ENCODE measurements at places on chromosomes 7 and 10. TPM values are rescaled to one million over a fixed set of nuclear protein-coding genes. Genes with fewer than 3 reads are reported as not detected.

GRCh38 chr10:62106929-62107519 lies 161.6 kb downstream of the RTKN2 start:
- DNase-seq: no peak
- no peaks in the 10 kb centered on the region for H3K27me3 ChIP-seq
- H3K36me3 ChIP-seq: no peaks in the 10 kb centered on the region

GRCh38 chr7:140017543-140017942 lies 45.2 kb downstream of the PARP12 start:
- H3K27me3 ChIP-seq: no peaks in the 10 kb centered on the region
- H3K4me1 ChIP-seq: no peaks in the 10 kb centered on the region
- no peak overlapping the region for H3K27ac ChIP-seq
- no peak for DNase-seq
- no peak overlapping the region for H3K4me3 ChIP-seq

- peaks cover 11% of the 10 kb centered on the region for H3K27me3 ChIP-seq
- H3K4me1 ChIP-seq: peaks cover 5% of the 10 kb centered on the region
- peaks cover 3% of the 10 kb centered on the region for H3K36me3 ChIP-seq
Observed at GRCh38 chr7:22195397-22196172, 161.4 kb downstream of the RAPGEF5 start.

The OAT gene
- total RNA-seq: 169 TPM

The MGMT gene
- 30.0 TPM for total RNA-seq

- H3K36me3 ChIP-seq: no peaks in the 10 kb centered on the region
- H3K4me3 ChIP-seq: no peak overlapping the region
- H3K4me1 ChIP-seq: peaks cover 10% of the 10 kb centered on the region
- H3K27ac ChIP-seq: no peak overlapping the region
Observed at GRCh38 chr7:22782616-22783232, 39.9 kb downstream of the TOMM7 start.

The CALHM3 gene
- not detected for total RNA-seq

DNA sequence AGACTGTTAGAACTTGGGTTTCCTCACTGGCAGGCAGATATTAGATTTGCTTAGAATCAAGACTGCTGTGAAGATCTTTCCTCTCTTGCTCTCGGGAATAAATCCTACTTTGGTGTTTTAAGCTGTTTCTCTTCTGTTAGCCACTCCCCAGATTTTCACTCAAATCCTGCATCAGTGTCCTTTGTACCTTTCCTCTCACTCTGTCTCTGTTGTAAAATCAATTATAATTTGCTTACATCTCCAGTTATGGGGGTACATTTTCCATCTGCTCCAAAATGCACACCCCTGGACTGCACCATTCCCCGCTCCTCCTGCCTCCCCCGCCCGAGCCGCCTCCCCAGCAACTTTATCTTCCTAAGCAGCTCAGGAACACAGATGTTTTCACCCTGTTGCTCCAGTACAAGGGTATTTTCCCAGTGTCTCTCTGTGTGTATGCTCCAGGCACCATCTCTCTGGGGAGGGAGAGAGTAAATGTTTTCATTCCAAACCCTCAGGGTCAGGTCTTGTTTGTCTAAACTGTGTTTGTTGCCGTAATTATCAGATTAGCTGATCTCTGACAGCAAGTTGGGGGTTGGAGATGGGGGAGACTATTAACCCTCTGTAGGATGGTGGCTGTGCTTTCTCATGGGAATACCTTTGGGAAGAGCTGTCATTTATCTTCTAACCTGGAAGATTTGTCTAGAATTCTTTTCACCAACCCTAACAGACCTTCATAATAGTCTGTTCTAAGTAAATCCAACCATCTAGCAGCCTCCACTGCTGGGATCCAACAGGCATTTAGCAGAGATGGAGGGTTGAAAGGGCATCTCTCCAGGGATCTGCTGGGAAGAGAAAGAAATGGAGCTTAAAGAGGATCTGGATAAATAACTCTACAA lies 20.4 kb upstream of the GOT1 start:
- peaks cover 17% of the 10 kb centered on the region for H3K27me3 ChIP-seq
- H3K27ac ChIP-seq: no peak overlapping the region
- no peak for DNase-seq
- H3K4me3 ChIP-seq: no peak overlapping the region
- H3K36me3 ChIP-seq: no peaks in the 10 kb centered on the region

The NPVF gene
- not detected for total RNA-seq

DNA sequence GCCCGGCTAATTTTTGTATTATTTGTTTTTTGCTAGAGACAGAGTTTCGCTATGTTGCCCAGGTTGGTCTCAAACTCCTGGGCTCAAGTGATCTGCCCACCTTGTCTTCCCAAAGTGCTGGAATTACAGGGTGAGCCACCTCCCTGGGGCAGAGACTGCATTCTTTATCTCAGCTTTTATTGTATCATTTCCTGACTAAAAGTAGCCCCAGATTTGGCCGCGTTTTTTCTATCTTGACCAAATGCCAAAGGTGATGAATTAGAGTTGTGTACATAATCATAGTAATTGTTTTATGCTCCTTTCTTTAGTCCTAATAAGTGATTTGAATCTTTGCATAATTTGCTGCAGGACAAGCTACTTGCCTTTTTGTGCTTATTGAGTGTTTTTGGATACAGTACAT lies 3.1 kb upstream of the SMNDC1 start:
- H3K27ac ChIP-seq: no peak overlapping the region
- peaks cover 14% of the 10 kb centered on the region for H3K4me1 ChIP-seq
- no peak overlapping the region for H3K4me3 ChIP-seq
- H3K27me3 ChIP-seq: no peaks in the 10 kb centered on the region

DNA sequence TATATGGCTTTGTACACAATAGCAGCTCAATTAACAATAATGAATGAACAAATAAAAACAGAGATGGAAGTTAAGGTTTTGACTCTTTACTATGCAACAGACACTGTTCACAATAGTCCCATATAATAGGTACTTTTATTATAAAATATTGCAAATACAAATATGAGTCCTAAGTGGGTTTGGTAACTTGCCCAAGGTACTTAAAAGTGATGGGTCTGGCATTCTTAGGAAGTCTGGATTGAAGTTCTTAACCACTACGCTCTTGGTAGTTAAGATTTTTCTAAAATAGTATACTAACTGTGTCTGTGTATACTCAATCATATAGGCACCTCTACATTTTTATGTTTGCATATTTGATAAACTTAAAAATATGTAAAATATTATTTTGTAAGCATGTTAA lies 55.5 kb downstream of the HGF start:
- no peak for DNase-seq
- H3K27ac ChIP-seq: no peak overlapping the region
- H3K4me3 ChIP-seq: no peak overlapping the region
- no peaks in the 10 kb centered on the region for H3K36me3 ChIP-seq
- H3K4me1 ChIP-seq: peaks cover 12% of the 10 kb centered on the region

The CRTAC1 gene
- 4.0 TPM for total RNA-seq

The TSPAN15 gene
- total RNA-seq: 40.3 TPM

The ANKRD30A gene
- total RNA-seq: not detected

DNA sequence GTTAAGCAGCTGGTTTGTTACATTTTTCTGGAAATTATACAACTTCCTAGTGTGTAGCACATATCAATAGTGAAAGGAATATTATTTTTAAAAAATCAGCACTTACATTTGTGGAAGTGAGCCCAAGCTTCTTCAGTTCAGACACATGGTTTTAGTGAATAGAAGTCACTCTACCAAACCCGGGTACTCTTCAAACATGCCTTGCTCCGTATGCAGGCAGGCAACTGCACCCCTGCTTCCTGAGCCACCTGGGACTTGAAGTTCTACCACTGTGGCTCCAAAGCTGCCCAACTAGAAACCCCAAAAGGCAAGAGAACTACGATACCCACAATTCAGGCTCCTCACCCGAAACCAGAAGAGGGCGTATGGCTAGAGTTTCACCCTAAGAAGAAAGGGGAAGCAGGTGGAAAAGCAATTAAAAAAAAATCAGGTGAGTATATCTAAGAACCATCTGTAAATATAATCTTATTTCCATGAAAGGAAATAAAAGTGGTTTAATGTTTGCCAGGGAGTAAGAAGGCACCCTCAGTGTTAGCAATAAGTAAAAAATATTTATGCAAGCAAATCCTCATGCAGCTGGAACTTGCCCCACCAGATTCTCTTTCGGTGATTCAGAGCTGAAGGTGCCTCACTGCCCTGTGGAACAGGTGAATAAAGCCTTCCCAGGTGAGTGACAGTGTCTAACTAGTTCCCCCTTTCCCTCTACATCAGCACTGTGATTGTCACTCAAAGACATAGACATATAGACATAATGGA lies at the start of gene MACC1:
Gene MACC1 (minus strand): TSS at position 192 of the 756 bp plus-strand sequence. CDS start 55,522 bp downstream, outside the sequence.
- H3K36me3 ChIP-seq: no peaks in the 10 kb centered on the region
- H3K4me3 ChIP-seq: no peak within 1 kb of the TSS
- no peaks in the 10 kb centered on the region for H3K27me3 ChIP-seq
- H3K4me1 ChIP-seq: no peaks in the 10 kb centered on the region
- DNase-seq: no peak
